ENCODE measurements at places on chromosomes 7 and 10.

DNA sequence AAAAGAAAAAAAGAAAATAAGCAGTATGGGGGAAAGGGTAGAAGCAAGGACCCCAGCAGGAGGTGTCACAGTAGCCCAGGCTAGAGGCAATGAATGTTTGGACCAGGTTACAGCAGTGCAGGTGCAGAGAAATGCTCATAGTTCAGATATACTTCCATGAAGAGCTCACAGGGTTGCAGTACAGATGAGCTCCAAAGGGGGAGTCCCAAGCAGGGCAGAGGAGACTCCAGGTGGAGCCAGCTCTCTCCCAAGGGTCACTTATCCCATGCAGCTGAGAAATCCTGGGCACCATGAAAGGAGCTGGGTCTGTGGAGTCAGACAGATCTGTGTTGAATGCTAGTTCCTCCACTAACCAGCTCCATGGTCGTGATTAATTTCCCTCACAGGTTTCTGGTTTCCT is 174.9 kb downstream of the C7orf25 start:
- peak; percentile 8 for DNase-seq

GRCh38 chr7:140635345-140635744 is 5.3 kb downstream of the DENND2A start:
- DNase-seq: no peak

- no peak for DNase-seq
Measured at GRCh38 chr7:7808626-7809025, 90.2 kb upstream of the RPA3 start.

- no peak for DNase-seq
Measured at GRCh38 chr7:29199776-29200175, 5.2 kb downstream of the CHN2 start.

DNA sequence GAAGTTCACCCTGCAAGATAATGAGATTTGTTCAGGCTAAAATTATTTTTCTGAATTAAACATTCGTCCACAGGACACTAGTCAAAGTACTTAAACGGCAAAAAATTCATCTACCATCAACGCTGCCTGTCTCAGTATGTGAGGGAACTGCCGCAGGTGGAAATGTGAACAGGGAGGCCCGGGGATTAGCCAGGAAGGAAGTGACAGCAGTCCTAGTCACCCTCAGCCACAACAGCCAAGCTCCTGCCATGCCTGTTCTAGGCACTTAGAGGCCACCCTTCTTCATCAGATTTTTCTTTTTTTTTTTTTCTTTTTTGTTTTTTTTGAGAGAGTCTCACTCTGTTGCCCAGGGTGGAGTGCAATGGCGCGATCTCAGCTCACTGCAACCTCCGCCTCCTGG is 9.4 kb downstream of the NUDT5 start:
- no peak for DNase-seq

- DNase-seq: no peak
Measured at GRCh38 chr7:48424731-48425130, 253.5 kb downstream of the ABCA13 start.

DNA sequence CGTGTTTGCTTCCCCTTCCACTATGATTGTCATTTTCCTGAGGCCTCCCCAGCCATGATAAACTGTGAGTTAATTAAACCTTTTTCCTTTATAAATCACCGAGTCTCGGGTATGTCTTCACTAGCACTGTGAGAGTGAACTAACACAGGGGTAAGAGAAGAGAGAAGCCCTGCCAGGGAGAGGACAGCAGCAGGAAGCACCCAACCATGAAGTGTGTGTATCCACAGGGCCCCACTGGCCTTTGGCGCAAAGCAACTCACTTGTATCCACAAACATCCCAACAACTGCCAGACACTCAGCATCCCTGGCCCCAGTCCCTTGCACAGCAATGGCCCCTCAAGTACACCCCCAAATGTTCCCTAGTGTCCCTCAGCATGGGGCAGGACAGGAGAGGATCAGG is 115.1 kb downstream of the MAD1L1 start:
- DNase-seq: no peak

GRCh38 chr7:50308203-50308531 is 3.7 kb downstream of the IKZF1 start:
- no peak for DNase-seq

GRCh38 chr10:534047-534566 is 155.4 kb downstream of the DIP2C start:
- DNase-seq: no peak

GRCh38 chr10:34420795-34421194 is 394.3 kb downstream of the PARD3 start:
- DNase-seq: no peak

DNA sequence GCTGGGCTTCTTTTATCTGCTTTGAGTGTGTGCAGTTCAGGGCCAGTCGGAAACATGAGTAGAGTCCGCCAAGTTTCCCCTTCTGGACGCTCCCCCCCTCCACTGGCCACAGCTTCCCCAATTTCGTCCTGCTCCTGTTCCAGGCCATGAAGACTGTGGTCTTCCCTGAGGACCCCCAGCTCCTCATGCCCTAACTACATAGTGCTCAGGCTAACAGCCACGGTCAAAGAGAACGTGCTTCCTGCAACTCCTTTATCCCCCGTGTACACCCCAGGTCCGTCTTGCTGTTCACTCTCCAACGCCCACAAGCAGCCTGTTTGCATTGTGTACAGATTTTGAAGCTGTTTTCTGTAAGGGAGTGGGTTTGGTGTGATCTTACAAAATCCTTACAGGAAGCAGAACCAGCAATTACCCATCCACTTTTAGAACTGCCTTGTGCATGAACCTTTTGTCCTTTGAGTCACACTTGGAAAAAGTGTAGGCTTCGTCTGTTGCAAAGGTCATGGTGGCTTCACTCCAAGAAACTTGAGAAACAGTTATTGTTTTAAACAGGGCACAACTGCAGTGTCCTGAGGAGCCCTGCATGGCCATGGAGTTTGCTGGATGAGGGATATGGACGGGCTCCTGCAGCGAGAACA is 77.0 kb upstream of the FAM20C start:
- DNase-seq: no peak

DNA sequence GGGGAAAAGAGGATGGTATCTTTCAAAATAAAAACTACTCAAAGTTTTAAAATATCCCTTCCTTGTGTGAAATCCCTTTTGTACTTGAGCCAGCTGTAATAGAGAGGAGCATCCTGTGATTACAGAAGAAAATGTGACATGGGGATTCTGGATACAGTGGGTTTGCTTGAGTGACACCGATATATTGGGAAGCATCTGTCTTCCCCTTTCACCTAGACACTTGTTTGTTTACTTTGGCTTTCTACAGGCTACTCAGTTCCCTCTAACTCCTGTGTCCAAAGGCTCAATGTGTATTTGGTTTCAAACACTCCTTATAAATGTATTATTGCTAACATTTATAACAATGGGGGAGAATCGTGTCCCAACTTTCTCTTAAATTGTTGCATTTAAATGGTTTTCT is 24.4 kb downstream of the CPED1 start:
- no peak for DNase-seq

DNA sequence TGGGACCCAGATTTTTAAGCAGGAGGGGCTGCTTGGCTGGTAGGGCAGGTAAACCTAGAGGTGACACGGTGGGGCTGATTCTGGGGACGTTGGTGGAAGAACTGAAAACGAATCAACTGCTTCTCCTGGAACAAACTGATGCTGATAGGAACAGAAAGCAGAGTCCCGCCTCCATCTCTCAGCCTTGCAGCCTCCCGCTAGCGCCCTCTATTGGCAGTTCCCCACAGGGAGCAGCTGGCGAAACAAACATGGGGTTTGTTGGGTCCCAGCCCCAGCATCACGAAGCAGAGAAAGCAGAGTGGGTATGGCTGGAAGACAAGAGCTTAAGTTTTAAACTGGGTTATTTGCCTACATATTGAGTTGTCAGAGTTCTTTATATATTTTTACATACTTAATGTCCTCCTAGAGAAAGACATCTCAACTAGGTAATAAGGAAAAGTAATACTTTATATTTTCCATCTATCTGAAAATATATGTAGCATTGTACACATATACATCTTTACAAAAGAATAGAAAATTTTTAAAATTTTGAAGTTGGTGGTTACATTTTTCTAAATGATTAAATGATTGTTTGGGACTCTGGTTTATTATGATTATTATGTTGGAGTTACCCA is 42.3 kb upstream of the FOXI2 start:
- DNase-seq: peak; percentile 13

DNA sequence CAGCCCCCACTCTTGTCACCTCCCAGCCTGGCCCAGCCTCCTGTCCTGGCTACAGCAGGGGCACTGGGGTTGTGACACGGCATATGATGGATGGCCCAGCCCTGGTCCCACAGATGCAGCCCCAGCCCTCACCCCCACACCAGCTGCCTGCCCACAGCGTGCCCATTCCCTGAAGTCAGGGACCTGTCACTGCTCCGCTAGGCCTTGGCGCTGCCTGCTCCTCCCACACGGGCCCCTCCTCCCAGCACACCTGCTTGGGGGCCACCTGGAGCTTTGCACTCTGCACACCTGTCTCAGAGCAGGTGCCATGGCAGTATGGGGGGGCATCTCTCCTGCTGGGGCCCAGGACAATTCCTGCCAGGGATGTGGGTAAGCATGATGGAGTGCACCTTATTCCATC is 3.5 kb downstream of the GCK start:
- no peak for DNase-seq

GRCh38 chr10:21230219-21230618 is 295.3 kb downstream of the SKIDA1 start:
- no peak for DNase-seq

DNA sequence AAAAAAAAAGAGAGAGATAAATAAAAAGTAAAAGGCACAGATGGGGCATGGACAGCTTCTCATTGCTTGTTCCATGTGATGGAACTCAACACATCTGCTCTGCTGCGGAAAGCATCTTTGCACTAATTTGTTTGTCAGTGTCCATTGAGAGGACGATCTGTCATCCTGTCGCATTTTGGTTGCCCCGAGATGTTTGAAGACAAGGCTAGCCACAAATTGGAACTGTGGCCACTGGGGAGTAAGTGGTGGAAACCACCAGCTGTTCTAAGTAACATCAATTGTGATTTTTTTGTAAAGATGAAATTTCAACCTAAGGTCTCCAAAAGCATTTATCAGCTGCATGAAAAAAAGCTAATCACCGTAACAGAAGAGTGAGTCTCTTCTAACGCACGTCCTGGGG is 312.7 kb downstream of the ADARB2 start:
- DNase-seq: no peak

- no peak for DNase-seq
Measured at GRCh38 chr7:105712877-105713276, 131.6 kb upstream of the EFCAB10 start.

- no peak for DNase-seq
Measured at GRCh38 chr10:71138166-71138830, 74.1 kb upstream of the UNC5B start.

DNA sequence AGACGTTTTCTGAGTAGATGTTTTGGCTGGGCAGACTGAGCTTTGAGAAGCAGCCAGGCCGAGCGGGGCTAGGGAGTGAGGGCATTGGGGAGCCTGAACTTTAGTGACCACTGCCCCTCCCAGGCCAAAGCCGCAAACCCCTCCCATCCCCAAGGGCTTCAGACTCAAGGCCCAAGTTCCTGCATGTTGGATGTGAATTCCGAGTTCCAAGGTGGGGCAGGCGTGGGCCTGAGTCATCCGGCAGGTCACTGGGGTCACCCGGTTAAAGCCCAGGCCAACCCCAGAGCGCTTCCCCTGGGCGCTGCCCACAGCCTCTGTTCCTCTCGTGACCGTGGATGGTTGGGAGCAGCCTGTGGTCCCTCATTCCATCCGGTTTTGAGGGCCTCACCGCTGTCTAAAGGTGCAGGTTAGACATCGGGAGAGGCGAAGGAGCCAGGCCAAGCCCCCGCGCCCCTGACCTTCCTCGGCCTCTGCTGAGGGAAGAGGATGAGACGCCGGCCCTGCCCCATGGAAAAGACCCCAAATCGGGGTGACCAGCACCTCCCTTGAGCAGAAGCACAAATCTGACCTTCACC is 6.9 kb upstream of the PDGFA start:
- DNase-seq: no peak

- no peak for DNase-seq
Measured at GRCh38 chr7:99218406-99219184, 10.7 kb upstream of the KPNA7 start.

DNA sequence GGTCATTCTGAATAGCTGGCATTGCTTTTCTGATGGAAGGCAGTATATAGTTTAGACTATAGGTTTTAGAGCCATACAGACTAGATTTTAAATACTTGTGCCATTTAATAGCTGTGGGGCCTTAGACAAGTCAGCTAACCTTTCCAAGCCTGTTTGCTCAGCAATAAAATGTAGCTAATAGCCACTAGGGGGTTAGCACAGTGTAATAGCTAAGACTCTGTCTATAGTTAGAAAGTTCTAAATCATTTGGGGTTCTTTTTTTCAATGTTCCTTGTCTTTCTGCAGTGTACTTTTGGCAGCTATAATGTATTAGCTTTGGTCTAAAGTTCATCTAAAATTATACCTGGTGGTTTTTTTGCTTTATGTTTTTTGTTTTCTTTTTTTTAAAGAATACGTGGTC is 7.5 kb upstream of the KIFBP start:
- DNase-seq: no peak

- peak; percentile 29 for DNase-seq
Measured at GRCh38 chr7:3309140-3309539, 8.1 kb downstream of the SDK1 start.

DNA sequence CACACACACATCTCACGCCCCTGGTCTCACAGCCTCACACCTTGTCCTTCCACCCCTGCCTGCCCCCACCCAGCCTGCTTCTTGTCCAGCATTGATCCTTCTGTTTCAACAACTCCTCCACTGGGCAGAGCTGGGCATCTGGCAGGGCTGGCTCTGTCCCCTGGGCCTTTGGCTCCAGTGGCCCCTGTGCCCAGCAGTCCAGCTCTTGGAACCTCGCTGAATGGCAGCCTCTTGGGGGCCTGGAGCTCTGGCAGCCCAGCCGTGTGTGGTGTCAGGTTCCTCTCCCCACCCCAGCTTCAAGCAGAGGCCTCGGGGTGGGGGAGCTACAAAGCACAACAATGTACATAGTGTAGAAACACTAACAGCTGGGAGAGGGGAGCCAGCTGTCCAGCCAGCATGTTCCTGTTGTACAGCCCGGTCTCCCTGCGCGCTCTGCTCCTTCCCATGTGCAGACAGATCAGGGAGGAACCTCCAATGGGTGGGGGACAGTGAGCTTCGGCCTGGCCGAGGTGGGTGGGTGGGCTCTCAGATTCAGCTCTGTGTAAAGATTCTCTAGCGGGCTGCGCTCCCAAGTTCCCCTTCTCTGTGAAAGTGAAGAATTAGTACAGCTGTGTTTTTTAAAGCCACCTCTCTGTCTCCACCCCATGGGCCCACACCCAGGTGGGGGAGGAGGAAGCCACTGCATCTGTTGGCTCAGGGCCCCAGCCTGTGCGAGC is 19.4 kb downstream of the ZMIZ2 start:
- DNase-seq: no peak
